NCI-H345 (cell line): ENCODE measurements at places on chromosomes 11 and 22.

DNA sequence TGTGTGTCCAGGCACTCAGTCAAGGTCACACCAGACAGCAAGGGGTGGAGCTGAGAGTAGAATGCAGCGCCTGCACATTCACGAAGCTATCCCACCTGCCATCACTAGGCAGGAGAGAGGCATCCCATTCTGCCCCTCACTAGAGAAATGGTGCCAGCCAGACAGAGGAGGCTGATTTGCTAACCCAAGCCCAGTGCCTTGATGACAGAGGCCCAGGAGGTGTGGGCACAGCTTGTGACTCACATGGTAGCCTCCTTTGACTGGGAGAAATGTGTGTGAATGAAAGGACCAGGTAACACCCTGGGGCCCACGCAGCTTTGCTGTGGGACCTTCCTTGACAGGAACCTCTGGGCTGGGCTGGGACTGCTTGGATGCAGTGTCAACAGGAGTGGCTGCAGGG is 5.2 kb upstream of the NAALADL1 start:
- DNase-seq = no peak

DNA sequence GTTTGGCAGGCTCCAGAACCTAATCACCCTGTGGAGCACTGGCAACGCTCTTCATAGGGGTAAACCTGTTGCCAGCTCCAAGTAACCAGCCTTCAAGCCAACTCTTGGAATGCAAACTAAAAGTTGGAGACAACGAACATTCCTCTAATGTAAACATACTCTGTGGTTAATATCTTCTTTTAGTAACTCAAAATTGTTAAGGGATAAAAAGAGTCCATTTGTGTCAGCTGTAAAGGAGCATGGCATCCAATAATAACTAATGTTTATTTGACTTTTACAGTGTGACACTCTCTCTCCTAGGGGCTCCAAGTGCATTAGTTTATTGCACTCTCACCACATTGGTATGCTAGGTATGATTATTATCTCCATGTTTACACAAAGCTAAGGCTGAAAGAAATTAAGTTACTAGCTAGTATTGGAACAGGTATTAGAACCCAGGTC is 31.0 kb upstream of the AMOTL1 start:
- DNase-seq = no peak

DNA sequence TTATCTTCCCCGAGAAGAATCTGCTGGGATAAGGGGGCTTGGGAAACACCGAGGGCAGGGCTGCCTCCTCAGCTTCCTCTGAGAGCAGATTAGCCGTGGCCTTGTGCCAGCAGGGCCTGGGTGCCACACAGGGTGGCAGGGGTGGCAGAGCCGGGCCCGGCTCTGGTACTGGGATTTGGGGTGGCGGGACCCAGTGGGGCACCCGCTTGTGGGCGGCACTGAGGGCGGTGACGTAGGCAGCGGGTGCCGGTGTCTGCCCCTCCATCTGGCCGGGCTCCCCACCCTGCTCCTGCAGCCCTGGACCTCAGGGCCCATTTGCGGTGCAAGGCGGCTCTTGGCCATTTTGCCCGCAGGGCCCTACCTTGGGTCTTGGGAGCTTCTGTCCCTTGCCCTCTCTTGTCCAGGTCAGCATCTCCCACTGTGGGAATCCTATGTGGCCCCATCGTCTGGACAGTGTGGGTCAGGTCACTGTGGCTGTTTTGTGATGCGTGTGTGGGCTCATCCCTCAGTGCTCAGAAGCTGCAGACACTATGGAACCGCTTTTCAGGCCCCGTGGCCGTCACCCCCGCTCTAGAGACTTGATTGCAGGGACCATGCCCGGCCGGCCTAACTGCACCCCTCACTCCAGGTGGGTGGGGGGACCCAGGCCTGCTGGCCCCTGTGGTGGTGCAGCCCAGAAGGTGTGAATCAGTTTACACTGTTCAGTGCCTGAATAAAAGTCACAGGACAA is 29.7 kb upstream of the KRTAP5-6 start:
- no peak for DNase-seq

- DNase-seq = no peak
These were observed 14.8 kb downstream of the CD6 start for GRCh38 chr11:60985991-60986915.

DNA sequence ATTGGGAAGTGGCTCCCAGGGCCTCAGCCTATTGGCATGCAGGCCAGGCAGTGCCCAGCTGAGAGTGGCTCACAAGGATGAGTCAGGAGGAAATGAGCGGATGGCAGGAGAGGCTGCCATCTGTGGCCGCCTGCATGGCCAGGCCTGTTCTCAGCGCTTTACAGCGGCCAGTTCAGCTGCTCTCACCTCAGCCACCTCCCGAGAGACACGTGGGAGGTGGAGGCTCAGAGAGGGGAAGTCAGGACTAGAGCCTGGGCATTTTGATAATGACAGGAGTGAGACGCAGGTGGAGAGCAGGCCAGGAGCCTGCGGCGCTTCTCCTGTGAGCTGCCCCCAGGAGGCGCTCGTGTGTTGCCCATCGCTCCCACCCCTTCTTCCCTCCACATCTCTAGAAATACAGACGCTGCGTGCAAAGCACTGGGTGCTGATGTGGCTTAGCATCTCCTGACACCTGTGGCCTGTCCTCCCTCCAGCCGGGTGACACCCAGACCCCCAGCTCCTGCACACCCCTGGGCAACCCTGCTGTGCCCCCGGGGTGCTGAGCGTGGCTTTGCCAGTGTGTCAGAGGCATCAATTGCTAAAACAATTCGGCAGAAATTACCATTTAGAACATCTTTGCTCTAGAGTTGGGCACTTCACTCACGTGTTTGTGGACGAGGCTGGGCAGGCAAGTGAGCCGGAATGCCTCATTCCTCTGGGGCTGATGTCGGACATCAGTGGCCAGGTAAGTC is 21.4 kb upstream of the PANX2 start:
- DNase-seq = peak; percentile 10

- no peak for DNase-seq
These were observed 261.9 kb downstream of the DCDC1 start for GRCh38 chr11:31107649-31108048.

- DNase-seq = no peak
These were observed 47.6 kb upstream of the VPREB1 start for GRCh38 chr22:22196833-22197477.

DNA sequence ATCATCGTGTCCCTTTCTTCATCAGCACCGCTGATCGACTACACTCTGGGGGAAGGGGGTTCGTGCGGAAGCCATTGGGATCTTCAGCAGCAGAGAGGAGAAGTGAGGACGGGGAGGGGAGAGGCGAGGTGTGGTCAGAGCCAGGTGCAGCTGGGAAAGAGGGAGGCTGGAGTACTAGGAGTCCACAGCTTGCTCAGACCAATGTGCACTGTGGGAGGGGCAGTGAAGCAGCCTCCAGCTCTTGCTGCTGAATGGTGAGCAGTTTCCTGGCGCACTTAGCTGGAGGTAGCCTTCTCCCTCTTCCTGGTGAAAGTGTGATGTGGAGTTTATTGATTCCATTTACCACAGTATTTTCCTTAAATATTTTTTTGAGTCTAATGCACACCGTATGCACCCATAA is 99.0 kb upstream of the NECTIN1 start:
- DNase-seq = no peak

DNA sequence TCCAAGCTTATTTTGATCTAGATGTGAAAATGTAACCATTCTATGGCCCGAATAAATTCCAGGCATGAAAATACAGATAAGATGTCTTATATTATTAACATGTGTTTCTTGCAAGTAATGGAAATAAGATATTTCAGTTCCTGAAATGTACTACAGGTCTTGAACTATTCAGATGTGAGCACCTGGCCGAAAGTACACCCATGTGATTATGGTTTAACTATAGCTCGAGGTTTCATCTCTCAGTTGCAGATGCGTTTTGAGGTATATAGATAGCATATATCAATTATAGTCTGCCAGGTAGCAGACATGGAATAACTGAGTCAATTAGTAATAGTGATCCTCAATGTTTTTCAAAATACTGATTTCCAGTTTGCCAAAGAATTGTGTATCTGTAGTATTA is 68.3 kb downstream of the DDIAS start:
- DNase-seq = no peak

DNA sequence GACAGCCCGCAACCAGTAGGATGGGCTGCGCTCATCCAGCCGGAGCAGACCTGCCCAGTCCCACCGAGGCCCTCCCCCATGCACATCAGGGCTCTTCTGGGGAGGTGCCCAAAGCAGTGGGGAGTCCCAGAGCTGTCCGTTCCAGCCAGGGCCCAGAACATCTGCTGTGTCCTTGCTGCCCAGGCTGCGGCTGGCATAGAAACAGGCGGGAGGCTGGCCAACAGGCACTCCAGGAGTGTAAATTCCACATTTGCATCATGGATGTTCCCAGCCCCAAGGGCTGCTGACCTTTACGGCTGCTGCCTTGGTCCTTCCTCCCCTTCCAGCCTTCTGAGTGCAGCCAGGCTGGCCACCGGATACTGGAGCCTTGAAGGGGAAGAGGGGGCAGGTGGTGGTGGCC is 30.0 kb upstream of the SYT7 start:
- no peak for DNase-seq

- DNase-seq = no peak
These were observed 10.3 kb downstream of the MPPED1 start for GRCh38 chr22:43421914-43422615.

DNA sequence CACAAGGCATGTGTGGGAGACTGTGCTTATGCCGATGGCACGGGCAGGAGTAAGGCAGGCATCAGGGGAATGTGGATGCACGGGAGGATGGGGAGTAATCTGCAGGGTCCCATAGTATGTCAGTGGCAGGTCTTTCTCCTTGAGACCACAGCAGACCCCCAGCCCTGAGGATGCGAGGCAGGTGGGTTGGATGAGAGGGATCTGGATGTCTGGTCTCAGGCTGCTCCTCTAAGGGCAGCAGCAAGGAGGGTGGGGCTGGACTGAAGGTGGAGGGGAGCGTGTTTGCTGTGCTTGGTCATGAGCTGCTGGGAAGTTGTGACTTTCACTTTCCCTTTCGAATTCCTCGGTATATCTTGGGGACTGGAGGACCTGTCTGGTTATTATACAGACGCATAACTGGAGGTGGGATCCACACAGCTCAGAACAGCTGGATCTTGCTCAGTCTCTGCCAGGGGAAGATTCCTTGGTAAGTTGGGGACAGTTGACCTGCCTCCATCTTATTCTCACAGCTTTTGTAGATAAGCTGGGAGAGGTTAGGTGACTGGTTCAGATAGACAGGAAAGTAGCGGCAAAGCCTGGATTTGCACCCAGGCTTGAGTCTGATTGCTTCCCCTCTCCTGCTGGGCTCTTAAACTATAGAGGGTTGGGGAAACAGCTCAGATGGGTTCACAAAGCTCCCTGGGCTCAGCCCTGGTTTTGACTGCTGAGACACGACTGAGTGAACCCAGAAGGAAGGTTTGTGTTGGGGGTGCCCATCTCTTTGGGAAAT is at the start of gene APOL1:
Gene APOL1 (plus strand): TSS at position 380 of the 769 bp plus-strand sequence. CDS start 1,823 bp downstream, outside the sequence.
- no peak for DNase-seq

DNA sequence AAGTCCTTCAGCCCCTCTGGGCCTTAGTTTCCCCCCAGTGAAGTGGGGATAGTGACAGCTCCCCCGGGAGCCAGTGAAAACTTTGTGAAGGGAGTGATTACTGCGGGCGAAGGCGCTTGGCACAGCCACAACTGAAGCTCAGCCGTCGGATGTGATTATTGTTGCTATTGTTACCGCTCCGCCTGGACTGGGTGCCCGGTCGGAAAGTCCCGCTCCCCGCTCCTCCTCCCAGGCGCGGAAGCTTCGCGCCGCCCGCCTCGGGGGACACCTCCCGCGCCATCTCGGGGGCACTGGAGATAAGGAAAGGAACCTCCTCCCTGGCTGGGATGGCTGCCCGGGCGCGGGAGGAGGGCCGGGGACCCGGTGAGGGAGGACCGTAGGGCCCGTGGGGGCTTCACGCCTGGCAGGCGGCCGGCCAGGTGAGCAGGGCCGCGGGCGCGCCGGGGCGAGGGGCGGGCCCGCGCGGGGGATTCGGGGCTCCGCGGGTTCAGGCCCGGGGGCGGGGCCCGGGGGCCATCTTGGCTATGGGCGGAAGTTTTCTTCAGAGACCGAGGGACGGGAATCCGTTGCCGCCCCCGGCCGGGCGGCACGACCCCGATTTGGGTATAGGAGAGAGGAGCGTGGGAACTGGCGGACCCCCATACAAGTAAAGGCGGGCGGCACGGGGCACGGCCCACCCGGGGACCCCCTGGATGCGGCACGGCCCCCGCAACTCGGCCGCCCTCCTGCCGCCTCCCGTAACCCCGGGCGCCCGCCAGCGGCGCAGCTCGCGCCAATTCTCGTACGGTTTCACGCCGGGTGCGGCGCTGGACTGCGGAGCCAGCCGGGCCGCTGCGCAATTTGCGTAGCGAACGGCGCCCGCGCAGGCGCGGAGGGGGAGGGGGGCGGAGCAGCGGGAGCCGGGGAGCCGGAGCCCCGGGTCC is at the start of gene GPR137:
Gene GPR137 (plus strand): TSS at position 887 of the 923 bp plus-strand sequence. CDS start 677 bp downstream, outside the sequence.
- DNase-seq = peak; percentile 88

- no peak for DNase-seq
These were observed 588.4 kb upstream of the LRRC4C start for GRCh38 chr11:42047637-42048555.

- no peak for DNase-seq
These were observed 3.0 kb downstream of the BACE1 start for GRCh38 chr11:117313091-117313490.

- DNase-seq = no peak
These were observed 1528.5 kb downstream of the BRD1 start for GRCh38 chr22:48299124-48299523.

DNA sequence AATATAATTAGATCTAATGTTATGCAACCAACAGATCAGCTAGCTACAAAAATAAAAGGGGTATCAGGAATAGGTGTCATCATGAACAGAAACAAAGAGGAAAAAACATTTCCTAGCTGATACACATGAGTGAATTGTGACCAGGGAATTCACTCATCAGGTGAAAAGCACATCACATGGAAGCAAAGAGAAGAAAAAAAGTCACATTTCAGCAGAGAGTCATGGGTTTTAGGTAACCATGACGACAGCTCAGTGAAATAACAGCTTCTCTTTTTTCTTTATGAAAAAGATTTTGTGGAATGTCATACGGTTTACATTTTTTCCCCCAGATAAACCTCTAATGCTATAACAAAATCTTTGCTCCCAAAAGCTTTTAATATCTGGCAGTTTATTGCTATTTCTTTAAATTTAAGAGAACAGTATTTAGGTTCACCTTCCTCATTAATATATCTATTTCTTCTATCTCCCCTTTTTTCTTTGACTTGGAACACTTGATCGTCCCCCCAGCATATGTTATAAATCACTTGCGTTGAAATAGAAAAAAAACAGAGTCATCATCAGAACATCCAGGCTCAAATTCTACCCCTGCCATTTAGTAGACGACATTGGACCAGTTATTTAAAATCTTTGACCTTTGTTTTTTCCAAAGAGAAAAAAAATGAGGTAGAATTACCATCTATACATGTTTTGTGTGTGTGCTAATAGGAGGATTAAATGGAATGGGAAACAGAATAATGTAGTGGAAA is 5.3 kb downstream of the TYR start:
- no peak for DNase-seq

DNA sequence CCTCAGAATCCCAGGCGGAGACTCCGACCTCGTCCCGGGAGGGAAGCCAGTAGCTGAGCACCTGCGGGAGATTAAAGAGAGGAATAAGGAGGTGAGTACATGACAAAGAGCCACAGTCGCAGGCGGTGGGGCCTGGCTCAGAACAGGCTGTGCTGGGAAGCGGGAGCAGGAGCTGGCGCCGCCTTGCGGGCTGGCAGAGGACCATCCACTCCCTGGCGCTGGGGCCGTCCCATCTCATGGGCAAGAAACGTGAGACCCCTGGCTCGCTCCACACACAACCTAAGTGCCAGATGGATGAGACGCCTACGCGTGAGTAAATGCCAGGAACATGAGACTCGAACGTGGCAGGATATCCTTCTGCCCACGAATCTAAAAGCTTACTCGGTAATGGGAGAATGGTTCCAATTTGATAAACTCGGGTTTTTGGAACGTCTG is 6.3 kb downstream of the CEND1 start:
- DNase-seq = no peak
